COLO829 (cell line): ENCODE measurements at places on chromosomes 16 and 17.

DNA sequence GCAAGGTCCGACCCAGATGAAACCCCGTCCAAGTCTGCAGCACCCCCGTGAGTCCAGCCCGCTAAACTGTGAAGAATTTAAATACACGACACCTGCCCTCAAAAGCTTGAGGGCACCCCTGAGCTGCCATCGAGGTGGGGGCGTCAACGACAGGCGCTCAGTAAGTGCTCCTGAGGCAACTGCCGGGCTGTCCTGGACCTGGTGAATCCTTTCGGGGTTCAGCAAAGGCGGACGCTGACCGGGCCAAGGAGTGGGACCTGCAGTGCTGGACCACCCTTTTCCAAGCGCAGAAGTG, 512 bp upstream of the ENDOV start:
- DNase-seq = no peak

GRCh38 chr16:1917665-1918350, 407 bp downstream of the HS3ST6 start:
- no peak for DNase-seq

DNA sequence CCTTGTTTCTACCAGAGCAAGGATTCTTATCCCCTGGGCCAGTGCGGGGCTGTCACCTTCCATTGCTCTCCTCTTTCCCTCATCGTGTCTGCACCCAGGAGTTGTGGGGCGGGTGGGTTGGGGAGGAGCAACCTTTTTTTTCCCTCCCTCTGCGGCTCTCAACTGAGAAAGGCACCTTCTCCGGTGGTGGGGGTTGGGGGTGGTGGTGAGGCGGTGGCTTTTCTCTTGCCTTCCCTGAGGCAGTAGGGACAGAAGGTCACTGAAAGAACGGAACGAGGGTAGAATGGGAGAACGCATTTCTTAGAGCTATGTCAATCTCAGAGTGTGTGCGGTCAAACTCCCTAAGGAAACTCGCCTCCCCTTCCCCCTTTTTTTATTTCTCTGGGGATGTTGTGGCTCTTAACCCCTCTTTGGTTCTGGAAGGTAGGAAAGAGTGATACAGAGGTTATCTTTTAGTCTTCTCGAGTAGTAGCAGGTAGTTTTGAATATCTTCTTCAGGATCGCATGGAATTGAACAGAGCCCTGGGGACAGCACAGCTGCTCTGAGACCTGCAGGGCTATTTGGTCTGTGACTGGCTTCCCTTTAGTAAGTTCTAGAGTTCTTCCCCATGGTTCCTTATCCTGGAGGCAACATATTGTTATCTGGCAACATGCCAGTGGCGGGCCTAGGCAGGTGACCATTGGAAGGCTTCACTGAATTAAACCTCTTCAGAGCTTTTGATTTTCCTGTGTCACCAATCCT, 994 bp downstream of the CLTC start:
- DNase-seq = peak; percentile 54

DNA sequence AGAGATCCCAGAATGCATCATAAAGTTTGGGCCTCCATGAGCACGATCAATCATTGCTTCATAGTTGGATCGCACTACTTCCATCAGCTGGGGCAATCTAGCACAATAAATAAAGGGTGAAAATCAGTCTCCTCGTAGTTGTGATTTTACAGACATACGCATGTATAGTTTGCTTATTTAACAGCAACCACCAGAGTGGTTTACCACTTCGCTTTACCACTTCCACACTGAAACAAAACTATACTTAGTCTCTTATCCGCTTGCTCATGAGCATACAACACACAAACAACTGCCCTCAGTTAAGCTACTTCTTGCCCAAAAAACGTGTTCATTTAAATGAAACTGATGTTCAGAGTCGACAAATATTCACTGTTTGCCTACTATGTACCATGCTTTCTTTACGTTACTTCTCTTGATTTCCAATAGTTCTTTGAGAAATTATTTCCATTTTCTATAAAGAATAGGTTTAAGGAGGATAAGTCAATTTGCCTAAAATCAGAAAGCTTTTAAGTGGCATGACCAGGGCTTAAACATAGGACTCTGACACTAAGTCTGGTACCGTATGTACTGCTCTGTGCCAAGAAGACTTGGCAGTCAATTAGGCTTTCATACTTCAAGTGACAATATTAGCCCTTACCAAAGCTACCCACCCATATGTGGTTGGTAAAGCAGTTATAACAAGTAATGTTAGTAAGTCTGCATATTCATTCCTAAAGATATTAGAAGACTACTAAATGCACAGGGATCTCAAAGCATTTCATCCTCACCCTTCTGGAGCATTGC, 22.0 kb downstream of the SETD6 start:
- no peak for DNase-seq

DNA sequence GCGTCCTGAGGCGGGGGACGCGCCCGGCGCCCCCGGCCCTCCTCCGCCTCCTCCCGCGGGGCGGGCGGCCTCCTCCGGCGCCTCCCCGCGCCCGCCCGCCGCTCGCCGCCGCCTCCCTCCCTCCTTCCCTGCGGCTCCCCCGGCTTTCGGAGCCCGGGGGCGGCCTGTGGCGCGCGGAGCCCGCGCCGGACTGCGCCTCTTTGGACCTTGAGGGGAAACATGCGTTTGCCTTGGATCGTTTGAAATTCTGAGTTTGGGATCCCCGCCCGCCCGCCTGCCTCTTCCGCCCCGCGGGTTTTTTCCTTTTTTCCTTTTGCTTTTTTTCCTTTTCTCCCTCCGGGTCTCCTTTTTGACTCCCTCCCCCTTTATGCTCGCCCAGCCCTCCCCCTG, 390 bp downstream of the ZNRF1 start:
- no peak for DNase-seq

GRCh38 chr16:87618216-87618615, 15.9 kb downstream of the JPH3 start:
- no peak for DNase-seq

- no peak for DNase-seq
Observed at GRCh38 chr17:27318633-27319032, 24.7 kb downstream of the WSB1 start.

DNA sequence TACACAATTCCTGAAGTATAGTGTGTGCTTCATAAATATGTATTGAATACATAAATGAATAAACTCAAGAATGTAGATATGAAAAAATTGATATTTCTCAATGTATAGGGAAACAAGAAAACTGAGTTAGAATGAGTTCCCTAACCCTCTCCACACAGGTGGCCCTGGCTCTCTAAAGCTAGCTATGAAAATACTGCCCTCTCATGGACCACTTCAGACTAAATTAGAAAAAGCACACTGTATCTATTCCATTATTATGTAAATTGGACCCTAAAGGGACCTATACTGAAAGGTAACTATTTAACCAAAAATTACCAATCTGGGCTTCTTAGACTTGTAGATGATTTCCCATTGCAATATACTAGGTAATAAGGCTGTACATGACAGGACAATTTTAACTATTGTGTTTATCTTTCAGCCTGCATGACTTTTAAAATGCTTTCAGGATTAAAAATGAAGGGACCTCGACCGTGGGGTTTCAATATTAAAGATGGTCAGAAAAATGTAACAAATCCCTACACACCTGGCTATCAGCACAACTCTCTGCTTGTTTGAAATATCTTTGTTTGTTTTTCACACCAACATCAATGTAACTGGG, 672.5 kb upstream of the KIF2B start:
- no peak for DNase-seq

DNA sequence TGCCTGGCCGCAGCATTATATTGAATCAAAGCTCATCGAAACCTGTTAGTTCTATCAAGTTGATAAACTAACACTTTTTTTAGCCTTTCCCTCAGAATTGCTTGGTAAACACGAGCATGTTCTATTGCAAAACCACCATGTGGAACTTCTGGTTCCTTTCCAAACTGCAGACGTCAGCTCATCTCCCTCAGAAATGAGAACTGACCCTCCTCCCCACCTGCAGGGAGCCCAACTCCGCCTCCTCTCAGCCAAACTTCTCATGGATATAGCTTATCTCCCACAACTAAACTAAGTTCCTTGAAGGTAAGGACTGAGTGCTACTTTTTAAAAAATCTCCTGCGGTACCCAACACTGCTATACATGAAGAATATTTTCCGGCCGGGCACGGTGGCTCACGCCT, 6.7 kb downstream of the SHMT1 start:
- DNase-seq = no peak

DNA sequence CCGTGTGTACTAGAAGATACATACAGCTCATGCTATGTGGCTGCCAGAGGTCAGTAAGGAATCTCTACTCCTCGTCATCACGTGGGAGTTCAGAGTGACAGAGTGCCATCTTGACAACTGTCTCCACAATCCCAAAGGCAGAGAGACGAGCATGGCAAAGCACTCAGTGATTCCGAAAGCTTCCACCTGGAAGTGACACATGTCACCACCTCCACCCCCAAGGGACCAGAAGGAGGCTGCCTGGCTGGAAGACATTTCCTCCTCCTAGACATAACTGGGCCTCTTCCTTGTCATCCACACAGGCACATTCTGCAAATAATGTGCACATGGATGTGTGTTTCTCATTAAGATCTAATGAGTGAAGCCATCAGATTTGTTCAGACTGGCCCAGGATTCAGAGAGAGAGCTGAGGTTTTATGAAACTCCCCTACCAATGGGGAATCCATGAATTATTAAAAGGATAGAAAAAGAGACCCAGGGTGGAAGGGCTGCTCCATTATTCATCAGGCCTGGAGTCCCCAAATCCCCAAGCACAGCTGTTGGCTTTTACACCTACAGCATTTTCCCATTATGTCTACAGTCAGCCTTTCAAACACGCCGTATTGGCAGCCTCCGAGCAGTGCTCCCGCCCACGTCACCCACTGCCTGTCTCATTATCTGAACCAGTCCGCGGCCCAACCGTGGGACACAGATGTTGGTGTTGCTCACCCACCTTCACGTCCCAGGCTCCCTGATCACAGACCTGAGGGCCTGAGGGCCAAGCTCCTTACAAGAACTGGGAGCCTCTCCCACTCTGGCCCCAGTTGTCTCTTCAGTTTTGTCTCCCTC, 3.3 kb upstream of the CACNG5 start:
- no peak for DNase-seq

DNA sequence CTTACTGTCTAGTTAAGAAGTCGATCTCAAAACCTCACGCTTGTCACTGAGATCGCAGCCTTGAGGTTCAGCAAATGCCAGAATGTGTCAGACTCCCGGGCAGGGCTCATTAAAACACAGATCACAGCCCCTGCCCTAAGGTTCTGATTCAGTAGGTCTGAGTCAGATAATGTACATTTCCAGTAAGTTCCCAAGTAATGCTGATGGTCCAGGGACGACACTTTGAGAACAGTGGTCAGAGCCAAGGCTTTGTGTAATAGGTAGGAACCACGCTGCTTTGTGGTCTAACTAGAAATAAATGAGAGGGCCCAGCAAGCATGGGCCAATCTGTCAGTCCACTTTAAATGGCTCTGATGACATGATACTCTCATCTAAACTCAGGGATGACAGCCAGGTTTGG, 228.6 kb downstream of the ZFHX3 start:
- DNase-seq = no peak

- DNase-seq = no peak
Observed at GRCh38 chr17:81240761-81241160, 1.6 kb downstream of the NDUFAF8 start.

- no peak for DNase-seq
Observed at GRCh38 chr16:49356728-49357488, 16.7 kb upstream of the C16orf78 start.

DNA sequence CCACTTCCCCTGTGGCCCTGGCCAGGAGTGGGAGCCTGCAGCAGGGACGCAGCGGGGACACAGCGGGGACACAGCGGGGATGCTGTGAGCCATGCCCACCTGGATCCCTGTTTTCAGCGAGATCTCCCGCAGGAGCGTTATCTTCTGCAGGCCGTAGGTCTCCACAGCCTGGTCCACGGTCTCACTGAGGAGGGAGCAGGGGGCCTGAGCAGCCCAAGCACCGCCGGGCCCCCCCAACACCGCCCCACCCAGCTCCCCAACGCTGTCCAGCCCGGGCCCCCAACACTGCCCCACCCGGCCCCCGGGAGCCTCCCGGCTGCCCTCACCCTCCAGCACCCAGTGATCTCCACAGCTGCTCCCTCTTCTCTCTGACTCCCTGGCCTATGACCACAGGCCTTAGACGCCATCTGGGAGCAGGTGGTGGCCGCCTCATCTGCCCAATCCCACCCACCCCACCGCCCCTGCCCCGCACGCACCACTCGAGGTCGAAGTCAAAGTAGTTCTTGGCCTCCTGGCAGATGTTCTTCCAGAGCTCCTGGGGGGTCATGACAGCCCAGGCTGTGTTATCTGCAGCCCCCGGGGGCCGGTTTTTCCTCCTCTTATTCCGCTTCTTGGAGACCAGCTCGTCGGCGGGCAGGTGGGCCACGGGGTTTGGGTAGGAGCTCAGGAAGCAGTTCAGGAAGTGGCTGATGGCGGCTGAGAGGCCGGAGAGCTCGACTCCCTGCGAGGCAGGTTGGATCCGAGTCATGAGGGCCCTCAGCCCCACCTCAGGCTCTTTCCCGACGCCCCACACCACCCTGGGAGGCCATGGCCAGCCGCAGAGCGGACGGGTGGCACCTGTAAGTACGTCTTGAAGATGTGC, 17.0 kb downstream of the CLUH start:
- no peak for DNase-seq

DNA sequence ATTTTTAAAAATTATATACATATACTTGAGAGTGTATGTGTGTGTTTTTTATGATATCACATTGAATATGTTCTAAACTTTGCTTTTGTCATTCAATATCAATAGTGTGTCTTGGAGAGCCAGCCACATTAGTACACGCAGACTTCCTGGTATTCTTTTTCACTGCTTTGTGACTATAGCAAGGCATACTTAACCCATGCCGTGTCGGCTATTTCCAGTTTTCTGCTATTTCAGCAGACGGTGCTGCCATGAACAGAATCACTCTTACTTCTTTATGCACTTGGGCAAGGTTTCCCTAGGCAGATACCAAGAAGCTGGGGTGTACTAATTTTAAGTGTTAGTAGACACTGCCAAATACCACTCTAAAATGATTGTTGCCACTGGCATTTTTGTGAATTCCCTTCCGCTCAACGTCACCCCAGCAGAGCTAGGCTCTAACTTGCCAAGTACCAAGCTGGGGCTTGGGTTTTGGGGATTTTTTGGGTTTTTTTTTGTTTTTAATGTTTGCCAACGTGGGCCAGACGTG, 134.9 kb downstream of the SOCS1 start:
- DNase-seq = no peak

GRCh38 chr17:77281122-77281903, 140.5 kb downstream of the SEC14L1 start:
- DNase-seq = peak; percentile 54

DNA sequence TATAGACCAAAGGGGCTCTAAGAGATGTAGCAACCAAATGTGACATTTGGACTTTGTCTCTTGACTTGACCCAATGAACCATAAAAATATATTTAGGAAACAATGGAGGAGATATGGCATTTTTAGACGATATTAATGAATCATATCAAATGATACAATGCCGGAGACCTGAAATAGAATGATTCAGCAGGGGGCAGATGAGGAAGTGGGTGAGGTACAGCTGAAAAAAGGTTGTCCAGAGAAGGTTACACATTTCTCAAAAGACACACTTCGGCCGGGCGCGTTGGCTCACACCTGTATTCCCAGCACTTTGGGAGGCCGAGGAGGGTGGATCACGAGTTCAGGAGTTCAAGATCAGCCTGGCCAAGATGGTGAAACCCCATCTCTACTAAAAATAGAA, 16.5 kb upstream of the SNN start:
- DNase-seq = no peak
